Tibial artery (tissue), 4 donors: ENCODE measurements at places on chromosomes 4 and X.

GRCh38 chr4:1772853-1773538 lies 20.1 kb upstream of the FGFR3 start:
- no peak for DNase-seq

DNA sequence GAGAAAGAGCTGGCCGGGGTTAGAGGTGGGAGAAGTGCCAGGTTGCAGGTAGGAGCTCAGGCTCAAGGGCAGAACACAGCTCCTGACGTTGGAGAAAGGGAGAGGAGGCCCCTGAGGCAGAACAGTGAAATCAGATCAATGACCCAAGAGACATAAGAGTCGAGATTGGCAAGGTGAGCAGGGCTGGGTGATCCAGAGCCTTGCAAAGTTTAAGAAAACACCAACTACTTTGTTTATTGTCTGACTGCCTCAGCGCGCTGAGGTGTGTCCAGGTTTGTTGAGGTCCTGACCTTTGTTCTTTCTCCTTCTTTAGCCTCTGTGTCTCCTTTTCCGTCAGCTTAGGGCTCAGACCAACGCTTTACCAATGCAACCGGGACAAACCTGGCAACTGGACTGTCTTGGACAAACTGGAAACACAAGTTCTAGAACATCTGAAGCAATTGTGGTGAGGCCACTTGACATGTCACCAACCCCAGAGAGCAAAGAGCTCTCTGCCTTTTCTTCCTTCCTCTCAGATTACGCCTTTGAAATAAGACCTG lies 28.3 kb downstream of the CHRNA9 start:
- no peak for DNase-seq

DNA sequence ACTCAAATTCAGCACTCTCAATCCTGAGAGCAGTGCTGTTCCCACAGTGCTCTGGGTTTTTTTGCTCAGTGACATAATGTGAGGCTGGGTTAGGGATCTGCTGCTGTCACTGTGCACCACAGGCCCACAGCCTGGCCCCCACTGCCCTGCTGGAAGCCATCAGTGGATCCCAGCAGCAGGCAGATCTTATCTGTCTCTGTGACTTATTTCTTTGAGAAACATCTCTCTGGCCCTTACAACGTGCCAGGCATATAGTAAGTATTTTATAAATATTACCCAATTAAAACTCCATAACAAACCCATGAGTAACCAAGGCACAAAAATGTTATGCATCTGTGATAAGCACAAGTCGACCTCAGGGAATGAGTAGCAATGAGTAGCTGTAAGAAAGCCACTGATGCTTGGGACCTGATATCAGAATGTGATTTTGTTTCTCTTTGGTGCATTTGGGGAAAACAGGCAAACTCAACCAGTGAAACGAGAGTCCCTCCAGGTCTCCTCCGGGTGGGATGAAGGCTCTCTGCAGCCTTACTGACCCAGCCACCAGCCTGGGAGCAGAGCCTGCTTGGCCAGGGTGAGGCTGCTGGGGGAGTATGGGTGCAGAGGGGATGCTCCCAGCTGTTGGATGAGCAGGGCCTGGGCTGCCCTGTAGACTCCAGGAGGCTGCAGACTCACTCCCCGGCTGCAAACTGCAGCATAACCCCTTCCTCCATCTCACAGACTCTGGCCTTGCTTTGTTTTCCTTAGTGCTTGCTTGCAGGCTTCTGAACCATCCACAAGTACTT lies 172.7 kb upstream of the LNX1 start:
- DNase-seq, result no peak

DNA sequence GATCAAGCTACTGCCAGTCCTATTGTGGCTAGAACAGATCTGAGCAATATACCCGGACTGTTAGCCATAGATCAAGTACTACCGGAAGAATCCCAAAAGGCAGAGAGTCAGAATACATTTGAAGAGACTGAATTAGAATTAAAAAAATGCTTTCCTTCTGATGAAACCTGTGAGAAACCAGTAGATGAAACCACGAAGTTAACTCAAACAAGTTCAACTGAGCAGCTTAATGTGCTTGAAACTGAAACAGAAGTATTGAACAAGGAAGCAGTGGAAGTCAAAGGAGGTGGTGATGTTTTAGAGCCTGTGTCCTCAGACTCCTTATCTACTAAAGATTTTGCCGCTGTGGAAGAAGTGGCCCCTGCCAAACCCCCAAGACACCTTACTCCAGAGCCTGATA lies 46.8 kb downstream of the WDR44 start:
- DNase-seq, result no peak

DNA sequence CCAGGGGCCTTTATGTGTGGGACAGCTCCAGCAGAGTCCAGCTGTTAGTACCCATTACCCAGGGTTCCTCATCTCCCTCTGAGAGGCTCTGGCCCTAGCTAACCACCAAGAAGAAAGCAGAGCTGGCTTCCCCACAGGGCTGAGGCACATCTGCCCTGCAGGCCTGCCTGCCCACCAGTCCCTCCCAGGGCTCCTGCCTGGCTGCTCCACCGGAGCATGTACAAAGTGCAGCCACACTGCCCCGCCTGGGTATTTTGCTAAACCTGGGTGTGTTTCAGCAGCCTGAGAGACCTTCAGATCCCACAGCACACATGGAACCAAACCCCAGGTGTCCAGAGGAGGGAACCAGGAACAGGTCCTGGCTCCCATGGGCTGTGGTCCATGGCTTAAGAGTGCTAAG lies 500.4 kb upstream of the KLHL4 start:
- no peak for DNase-seq

DNA sequence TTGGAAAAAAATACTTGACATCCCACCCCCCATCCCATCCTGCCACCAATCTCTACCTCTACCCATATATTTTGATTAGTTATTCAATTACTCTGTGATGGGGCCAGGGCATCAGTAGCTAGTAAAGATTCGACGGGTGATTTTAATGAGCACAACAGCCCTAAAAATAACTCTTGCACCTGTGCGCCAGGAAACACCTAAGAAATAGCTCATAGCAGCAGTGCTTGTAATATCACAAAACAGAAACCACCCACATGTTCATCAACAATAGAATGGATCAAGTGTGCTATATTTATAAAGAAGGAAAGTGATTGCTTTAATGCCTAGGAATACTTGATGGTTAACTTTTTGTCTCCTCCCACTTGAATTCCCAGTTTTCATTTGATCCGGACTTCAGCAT lies 225.6 kb upstream of the LCORL start:
- DNase-seq, result no peak

- no peak for DNase-seq
These were observed 2062.9 kb downstream of the ARAP2 start for GRCh38 chr4:34181311-34181841.

- no peak for DNase-seq
These were observed 420.9 kb upstream of the INTU start for GRCh38 chr4:127211650-127212560.
